ENCODE measurements at places on chromosomes 5 and 9.

GRCh38 chr9:127598839-127599549 is 13.1 kb upstream of the STXBP1 start:
- DNase-seq: no peak

DNA sequence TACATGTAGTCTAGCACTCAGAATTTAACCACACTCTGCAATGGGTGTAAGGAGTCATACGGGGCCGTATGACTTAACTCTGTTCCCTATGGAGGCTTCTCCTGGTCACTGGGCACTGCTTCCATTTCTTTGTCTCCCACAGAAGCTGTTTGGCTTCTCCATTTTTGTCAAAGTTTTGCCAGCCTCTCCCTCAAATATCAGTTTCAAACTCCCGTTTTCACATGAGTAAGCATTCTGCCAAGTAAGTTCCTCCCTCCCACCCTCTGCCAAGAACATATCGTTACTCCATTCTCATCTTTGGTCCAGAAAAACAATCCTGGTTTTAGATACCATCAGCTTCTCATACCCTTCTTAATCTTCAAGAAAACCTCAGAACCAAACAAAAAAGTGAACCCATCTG is 6.1 kb downstream of the AFAP1L1 start:
- no peak for DNase-seq

DNA sequence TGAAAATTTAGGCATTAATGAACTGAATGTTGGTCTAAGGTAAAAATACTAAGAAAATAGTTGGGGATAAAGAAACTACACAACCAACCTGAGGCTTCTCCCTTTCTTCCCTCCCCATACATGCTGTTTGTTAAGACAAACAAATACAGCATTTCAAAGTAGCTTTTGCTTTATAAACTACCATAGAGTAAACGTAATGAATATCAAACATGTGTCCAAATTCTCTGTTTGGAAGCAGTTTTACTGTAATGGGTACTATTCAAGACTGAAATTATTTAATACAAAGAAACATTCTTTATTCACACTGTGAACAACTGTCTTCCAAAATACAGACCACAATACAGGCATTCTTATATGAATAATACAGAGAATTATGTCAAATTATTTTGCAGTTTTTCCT is 52.0 kb downstream of the SLC44A1 start:
- DNase-seq: no peak

DNA sequence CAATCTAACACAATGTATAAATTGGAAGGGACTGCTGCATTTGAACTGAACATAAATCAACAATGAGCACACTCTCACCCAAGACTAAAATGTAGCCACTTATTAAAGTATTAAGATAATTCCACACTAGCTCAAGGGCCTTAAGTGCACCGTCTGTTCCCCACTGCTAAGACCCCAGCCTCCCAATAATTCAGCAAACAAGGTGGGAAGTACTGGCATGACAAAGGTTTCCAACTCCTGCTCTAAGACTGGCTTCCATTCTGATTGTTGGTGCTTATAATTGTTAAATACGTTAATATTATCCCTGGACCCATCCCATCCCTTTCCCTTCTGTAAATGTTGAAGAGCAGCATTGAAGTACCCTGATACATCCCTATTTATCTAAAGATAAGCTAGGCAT is 636.7 kb downstream of the NR2F1-AS1 start:
- DNase-seq: no peak

DNA sequence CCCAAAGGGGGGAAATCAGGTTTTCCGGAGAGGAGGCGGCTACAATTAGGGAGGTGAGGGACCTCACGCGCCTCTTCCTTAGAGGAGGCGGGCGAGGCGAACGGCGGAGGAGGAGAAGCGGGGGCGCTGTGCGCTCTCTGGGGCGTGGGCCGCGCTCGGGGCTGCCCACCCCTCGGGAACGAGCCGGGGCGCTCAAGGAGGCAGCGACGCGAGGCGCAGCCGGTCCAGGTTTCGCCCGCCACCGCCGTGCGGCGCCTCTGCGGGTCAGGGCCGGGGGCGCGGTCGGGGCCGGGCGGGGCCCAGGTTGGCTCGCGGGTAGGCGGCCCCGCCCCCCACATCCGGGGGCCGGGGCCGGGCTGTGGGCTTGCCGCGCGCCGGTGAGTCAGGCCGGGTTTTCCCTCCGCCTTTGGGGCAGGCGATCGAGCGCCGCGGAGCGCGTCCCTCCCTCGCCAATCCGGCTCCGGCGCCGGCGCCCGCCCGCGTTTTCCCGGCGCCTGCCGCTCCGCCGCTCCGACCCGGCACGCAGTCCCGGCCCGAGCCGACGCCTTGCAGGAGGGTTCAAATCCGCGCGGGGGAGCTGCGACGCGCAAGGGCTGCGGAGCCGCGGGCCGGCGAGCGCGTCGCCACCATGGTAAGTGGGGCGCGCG is at the start of gene N4BP3:
TSS of gene N4BP3 (plus strand) at position 392 of the 647 bp plus-strand sequence. CDS start 6,052 bp downstream, outside the sequence.
- peak; percentile 89 for DNase-seq

GRCh38 chr5:75566710-75567309 is 44.4 kb upstream of the ANKDD1B start:
- peak; percentile 18 for DNase-seq
